ENCODE measurements at places on chromosomes 2 and 18.

DNA sequence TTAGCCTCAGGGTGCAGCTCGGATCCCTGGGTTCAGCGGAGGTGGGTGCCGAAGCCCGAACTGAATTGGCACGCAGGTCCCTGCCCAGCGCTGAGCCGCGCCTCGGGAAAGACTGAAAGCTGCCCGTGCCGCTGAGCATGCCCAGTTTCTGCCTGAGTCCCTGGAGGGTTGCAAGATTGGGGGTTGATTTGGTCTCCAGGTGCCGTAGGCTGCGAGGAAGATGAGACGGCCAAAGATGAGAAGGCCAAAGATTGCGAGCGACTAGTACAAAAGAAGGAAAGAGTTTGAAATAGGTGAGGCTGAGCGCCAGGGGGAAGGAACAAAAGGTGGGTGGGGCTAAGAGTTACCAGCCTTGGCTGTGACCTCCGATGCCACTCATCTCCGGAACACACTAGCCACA lies 852 bp upstream of the KCNH7 start:
- DNase-seq, result no peak

DNA sequence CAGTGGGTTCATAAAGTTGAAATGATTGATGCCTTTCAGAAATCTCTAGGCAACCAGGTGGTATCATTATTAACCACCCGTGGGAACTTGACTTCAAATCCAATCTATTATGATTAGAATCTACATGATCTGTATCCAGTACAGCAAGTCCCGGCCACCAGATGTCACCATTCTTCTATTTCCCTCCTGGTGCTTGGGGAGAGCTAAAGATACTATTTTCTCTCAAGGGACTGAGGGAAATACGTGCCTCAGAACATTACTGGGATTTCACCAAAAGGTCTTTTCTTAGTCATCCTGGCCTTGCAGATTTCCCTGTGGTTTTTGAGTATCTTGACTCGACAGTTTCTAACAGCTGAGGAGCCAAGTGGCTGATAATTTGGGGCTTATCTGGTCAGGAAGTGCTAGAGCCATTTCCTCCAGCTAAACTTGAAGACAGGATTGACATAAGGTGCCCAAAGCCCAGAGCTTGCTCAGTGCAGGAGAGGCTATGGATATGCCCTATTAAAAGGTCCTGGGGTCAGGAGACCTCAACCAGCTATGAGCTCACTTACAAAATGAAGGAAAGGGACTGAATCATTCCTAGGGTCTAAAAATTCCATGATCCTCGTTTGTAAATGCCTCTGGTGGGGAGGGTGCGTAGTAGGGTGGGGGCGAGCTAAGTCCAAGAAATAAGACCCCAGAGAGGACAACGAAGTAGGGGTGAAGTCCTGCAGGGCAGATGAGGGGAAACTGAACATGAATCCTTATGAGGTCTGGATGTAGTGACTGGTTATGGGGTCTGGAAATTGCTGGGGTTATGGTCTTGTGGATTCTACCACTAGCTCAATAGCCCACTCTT lies 135.4 kb upstream of the MGAT5 start:
- peak; percentile 73 for DNase-seq

- DNase-seq, result no peak
These were observed 250.8 kb downstream of the DYSF start for GRCh38 chr2:71704131-71704561.

DNA sequence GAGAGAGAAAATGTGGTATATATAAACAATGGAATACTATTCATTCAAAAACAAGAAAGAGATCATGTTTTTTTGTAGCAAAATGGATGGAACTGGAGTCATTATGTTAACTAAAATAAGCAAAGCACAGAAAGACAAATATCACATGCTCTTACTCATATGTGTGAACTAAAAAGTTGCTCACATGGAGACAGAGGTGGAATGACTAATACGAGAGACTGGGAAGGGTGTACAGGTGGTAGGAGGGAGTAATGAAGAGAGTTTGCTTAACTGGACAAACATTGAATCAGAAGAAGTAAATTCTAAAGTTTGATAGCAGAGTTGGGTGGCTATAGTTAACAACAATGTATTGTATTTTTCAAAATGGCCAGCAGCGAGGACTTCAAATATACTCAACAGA lies 1080.7 kb upstream of the CHAC2 start:
- no peak for DNase-seq

Measured in T-helper 9 cell (primary cell).